ENCODE measurements at places on chromosomes 1 and 21.
A peak's percentile ranks its signal among the peaks of the same experiment; 100 is the strongest.

- DNase-seq = no peak
Observed at GRCh38 chr1:206710460-206710823, 25.7 kb downstream of the MAPKAPK2 start.

DNA sequence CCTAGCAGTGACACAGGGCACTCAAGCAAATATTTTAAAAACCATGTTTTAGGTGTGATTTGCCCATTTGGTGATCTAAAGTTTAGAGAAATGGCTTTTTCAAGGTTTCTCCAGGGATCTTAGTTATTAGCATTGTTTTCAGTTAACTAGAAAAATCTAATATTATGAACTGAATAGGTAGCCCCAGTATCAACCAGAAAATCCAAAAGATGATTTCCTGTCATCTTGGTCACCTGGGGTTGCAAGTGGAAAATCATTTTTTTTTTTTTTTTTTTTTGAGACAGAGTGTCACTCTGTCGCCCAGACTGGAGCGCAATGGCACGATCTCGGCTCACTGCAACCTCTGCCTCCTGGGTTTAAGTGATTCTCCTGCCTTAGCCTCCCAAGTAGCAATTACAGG, 106.6 kb upstream of the FMN2 start:
- no peak for DNase-seq

DNA sequence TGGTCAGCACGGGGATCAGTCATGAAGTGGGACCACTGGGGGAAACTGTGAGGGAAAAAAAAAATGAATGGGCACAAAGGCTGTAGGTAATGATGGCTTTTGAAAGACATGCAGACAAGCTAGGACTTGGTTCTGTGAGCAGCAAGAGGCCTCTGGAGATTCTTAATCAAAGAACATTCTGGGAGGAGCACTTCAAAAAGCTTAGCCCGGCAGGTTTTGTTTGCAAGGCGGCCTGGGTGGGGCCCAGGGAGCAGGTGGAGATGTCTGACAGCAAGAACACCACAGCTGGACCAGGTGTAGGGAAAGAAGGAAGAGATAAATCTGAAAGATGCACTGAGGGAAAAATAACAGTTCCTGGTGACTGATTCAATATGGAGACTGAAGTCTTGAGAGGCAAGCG, 6.0 kb downstream of the TEX35 start:
- DNase-seq = peak; percentile 59

- DNase-seq = no peak
Observed at GRCh38 chr1:44826375-44827196, 16.5 kb downstream of the PTCH2 start.

GRCh38 chr1:214694769-214695168, 91.8 kb downstream of the CENPF start:
- peak; percentile 25 for DNase-seq

- DNase-seq = no peak
Observed at GRCh38 chr1:225897595-225898514, 8.9 kb upstream of the LEFTY1 start.

DNA sequence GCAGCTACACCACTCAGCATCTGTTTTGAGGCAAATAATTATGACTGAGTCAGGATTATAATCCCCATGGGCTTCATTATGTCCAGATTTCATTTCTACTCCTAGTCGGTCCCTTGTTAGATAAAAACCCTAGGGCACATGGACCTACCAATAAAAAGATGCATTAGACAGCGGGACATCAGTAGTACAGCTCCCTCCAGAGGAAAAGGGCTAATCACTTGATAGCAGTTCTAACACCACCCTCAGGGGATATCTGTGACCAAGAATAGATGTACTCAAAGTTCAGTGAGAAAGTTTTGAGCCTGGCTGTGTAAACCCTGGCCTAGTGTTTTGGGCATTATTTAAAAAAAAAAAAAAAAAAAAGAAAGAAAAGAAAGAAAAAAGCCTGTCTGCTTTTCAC, 10.0 kb downstream of the GJA8 start:
- no peak for DNase-seq

DNA sequence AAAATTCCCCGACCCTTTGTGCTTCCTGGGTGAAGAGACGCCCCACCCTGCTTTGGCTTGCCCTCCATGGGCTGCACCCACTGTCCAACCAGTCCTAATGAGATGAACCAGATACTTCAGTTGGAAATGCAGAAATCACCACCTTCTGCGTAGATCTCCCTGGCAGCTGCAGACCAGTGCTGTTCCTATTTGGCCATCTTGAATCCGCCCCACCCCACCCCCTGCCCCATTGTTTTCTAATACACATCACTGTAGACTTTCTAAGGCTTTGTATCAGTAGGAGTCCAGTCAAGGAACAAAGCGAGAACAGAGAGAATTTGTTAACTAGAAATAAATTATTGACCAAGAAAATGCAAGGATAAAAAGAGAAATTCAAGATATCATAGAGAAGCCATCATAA, 178.2 kb downstream of the KCNK2 start:
- no peak for DNase-seq

- peak; percentile 17 for DNase-seq
Observed at GRCh38 chr1:3483801-3484444, 29.5 kb downstream of the ARHGEF16 start.

- DNase-seq = no peak
Observed at GRCh38 chr1:59135761-59136255, 161.1 kb upstream of the FGGY start.

DNA sequence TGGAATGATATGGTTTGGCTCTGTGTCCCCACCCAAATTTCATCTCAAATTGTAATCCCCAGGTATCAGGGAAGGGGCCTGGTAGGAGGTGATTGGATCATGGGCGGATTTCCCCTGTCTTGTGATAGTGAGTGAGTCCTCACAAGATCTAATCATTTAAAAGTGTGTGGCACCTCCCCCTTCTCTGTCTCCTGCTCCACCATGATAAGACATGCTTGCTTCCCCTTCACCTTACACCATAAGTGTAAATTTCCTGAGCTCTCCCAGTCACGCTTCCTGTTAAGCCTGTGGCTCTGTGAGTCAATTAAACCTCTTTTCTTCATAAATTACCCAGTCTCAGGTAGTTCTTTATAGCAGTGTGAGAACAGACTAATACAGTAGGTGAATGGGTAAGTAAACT, 109.3 kb downstream of the DMRTB1 start:
- no peak for DNase-seq

DNA sequence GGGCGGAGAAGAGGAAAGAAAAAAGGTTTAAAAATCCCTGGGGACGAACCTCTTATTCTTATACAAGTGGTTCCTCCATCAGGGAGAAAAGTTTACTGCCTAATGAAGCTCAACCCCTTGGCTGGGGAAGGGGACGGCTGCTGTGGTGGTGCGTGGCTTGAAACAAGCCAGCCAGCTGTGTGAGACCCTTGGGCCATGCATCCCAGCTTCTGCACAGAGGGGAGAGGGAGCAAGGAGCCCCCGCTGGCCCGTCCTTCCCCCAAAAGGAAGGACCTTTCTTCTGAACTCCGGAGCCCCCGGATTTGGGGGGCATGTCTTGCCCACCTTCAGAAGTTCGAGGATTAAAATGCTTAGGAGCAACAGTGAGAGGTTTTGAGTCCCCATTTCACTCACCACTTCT, 67.3 kb downstream of the STUM start:
- DNase-seq = no peak

GRCh38 chr1:224751624-224752311, 135.7 kb downstream of the CNIH3 start:
- DNase-seq = no peak

GRCh38 chr1:164576291-164577271, 17.6 kb downstream of the PBX1 start:
- DNase-seq = no peak

DNA sequence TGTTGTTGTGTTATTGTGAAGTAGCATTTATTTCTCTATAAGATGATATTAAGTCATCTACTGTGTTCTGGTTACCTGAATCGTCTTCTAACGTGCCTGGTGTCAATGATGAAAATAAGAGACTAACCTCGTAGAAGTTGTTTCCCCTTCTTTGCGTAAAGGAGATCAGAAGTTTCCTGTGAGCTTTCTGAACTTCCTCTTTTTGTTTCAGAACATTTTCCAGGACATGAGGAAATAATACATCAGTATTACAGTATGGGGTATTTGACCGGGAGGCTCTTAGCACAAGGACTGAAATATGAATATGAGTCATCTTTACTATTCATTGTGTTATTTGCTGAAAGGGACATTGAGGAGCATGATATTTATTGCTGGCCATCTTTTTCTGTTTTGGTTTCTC, 1.3 kb downstream of the ST6GALNAC3 start:
- peak; percentile 15 for DNase-seq

GRCh38 chr1:215794156-215794555, 227.1 kb downstream of the KCTD3 start:
- no peak for DNase-seq

- DNase-seq = no peak
Observed at GRCh38 chr1:77089756-77090155, 129.5 kb downstream of the PIGK start.

DNA sequence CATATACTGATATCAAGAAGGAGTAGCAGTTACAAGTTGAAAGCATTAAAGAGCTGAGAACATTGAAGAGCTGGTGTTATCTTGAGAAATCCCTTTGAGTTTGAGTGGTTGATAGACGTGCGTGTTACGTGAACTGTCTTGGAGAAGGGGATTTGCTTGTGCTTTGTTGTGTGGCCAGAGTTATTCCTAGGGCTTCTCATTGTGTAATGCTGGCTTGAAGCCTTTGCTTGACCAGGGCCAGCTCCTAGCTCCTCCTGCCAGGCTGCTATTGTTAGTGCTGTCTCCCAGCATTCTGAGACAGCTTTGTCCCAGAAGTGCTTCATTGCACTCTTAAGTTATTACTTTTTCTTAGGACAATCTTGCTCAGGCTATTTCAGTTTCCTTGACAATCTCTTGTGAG, 116.2 kb upstream of the KCNK2 start:
- DNase-seq = no peak

GRCh38 chr1:48005253-48006117, 8.3 kb upstream of the TRABD2B start:
- no peak for DNase-seq

GRCh38 chr1:78839704-78840277, 166.7 kb downstream of the ADGRL4 start:
- peak; percentile 58 for DNase-seq

DNA sequence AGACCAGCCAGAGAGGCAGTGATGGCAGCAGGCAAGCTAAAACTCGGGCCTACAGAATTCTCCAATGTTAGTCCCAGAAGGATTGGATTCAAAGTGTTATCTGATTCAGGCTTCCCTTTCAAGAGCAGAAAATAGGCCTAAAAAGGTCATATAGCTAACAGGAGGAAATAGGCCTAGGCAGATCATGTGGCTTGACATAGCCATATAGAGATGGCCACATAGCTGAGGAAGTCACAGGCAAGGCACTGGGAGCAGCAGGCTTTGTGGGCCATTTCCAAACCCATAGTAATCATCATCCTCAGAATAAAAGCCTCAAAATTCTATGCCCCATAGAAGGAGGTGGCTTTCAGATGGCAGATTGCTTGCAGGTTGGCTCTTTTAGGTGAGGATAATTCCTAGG, 29.0 kb upstream of the LMO4 start:
- DNase-seq = no peak

DNA sequence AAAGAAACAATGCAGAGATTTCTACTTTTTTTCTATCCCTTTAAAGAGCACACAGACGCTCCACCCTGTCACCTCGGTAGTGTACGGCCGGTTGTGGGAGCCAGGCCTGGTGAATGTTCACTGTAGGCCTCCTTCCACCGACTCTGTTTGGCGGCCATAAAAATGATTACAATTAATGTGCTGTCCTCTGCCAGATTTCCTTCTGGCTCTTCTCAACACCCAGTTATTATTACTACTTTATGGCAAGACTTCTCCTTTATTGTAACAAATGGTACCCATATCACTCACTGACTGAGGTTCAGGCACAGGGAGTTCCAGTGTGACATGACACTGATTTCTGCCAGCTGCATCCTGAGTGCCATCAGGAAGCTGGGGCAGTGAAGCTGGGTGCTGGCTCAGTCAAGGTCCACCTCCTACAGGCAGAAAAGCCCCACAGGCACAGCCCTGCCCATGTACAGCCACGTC, 37.4 kb downstream of the GPR161 start:
- no peak for DNase-seq

GRCh38 chr1:35268282-35269200, at the start of gene ZMYM4:
TSS of gene ZMYM4 (plus strand) at chr1:35268709. CDS start at chr1:35269047, 338 bp downstream.
- peak; percentile 90 for DNase-seq

- no peak for DNase-seq
Observed at GRCh38 chr1:231279683-231280082, 38.7 kb downstream of the GNPAT start.

GRCh38 chr1:206794294-206794908, 22.1 kb upstream of the IL10 start:
- no peak for DNase-seq
